HepG2 (cell line): ENCODE measurements at places on chromosomes 6 and 20. TPM values are rescaled to one million over a fixed set of nuclear protein-coding genes. Genes with fewer than 3 reads are reported as not detected.

GTSF1L gene
- polyA plus RNA-seq: not detected in 2 replicates

GRCh38 chr20:9981829-9982228 lies 53.0 kb upstream of the ANKEF1 start:
- DNase-seq: no peak

GRCh38 chr20:4130404-4131189 lies 115.2 kb upstream of the RNF24 start:
- DNase-seq: no peak

GRCh38 chr20:19990850-19991249 lies 26.3 kb upstream of the NAA20 start:
- no peak for DNase-seq

DNA sequence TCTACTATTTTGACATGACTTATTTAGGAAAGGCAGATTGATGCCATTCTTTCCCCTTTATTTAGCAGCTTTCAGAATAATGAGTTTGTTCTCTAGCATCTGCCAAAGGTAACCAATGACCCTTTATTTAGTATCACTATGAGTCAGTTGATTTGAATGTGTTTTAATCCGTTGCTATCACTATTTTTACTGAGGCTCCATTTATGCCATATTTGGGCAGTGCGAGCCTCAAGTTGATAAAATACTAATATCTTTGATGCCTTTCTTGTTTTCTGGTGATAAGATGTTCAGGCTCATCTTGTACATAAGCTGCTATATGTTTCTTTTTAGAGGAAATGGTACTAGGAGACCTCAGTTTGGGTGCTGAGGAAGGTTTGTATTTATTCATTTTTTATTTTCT lies 15.6 kb upstream of the NOTCH4 start:
- no peak for DNase-seq

- DNase-seq: no peak
Measured at GRCh38 chr6:161847628-161848027, 573.8 kb upstream of the AGPAT4 start.

DNA sequence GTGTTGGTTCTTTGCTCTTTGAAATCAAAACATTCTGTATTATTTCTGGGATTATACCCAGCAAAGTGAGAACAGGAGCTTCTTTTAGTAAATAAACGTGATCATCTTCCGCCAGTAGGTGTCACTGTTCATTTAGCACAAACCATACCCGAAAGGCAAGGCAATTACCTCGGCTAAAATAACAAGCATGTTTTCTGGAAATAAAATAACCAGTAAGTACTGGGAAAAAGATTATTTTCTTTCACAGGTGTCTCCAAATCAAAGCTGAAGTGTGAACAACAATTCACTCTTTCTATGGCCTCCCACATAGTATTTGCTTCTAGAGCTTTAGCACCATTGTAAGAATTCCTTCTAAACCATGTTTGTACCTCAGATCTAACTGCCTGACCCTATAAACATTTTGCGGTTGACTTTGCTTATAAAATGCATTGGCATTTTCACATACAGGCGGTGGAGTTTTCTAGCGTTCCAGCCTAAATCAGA lies 144.6 kb upstream of the AGPAT4 start:
- peak; percentile 56 for DNase-seq

DNA sequence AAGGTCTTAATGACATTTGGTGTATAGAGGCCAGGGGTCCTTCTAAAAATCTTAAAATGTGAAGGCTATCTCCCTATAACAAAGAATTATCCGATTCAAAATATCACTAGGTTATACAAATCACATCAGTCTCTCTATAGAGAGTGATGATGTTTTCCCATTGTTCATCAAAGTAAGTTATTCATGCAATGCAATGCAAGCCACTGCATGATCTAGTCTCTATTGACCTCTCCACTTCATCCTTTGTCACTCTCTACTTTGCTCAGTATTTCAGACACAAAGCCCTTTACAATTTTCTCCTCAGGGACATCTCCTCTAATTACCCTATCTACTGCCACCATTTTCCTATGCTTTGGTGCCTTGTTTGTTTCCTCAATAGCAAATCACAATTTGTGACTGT lies 628.0 kb downstream of the HTR1B start:
- DNase-seq: no peak

LRRC1 gene
- 13.1 and 15.6 TPM in 2 replicates for polyA plus RNA-seq

COL20A1 gene
- polyA plus RNA-seq: 0.03 TPM in 1 of 2 replicates, not detected in the other
